ENCODE measurements at places on chromosomes 6 and 20.

DNA sequence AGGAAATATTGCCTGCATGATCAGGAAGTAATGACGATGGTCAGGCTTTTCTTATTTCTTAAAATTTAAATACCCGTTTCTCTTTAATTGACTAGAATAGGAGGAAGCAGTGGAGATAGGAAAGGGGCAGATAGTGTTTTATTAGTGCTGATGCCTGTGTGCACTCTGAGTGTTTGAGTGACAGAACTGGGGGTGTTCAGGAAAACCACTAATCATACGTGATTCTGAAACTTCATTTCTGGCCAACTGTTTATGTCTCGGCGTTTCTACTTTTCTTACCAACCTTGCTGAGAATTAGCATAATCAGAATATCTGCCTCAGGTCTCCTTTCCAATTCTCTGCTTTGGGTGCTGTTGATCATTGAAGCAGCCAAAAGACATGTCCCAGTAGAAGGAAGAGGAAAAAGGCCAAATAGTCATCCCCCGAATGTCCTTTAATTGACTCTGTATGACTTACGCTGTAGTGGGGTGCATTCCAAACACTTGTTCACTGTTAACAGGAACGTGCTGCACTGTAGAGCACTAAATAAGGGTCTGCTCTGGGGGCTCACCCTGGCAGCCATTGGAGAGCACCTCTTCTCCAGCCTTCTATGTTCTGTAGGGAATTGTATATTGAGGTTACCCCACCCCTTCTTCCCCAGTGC lies 152.9 kb downstream of the JARID2 start:
- no peak for DNase-seq

DNA sequence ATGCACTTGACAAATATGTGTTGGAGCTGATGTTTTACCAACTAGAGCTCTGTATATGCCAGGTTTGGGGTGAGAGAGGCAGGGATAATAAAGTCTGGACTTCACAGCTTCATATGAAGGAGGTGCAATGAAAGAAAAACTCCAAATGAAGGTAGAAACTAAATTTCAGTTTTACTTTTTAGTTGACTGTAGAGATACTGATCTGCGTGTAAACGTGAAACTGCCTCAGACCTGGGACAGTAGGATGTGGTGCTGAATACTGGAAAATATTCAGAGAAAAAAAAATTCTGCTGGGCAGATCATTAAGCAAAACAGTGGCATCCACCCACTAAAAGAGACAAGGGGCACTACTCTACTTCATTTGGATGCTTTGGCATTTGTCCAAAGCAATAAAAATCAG lies 94.5 kb downstream of the BACH2 start:
- no peak for DNase-seq

GRCh38 chr6:139134817-139135577 lies at the start of gene HECA:
HECA (plus strand) TSS chr6:139135080; CDS start chr6:139135397, 317 bp downstream.
- peak; percentile 96 for DNase-seq

DNA sequence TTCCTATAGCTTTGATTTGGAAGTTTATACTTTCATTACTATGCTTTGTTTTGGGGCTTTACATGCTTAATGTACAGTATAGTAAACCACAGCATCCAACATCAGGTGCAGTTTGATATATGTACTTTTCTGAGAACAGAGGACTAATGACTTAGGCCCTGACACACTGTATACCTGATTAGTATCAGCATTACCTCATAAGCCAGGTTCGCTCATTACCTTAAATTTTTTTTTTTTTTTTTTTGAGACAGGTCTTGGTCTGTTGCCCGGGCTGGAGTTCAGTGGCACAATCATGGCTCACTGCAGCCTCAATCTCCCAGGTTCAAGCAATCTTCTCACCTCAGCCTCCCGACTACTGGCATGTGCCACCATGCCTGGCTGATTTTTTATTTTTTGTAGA lies 28.4 kb downstream of the CD109 start:
- DNase-seq: no peak

GRCh38 chr6:144568241-144568640 lies 283.1 kb downstream of the UTRN start:
- no peak for DNase-seq

GRCh38 chr6:134394905-134395304 lies 77.0 kb upstream of the SGK1 start:
- DNase-seq: no peak

DNA sequence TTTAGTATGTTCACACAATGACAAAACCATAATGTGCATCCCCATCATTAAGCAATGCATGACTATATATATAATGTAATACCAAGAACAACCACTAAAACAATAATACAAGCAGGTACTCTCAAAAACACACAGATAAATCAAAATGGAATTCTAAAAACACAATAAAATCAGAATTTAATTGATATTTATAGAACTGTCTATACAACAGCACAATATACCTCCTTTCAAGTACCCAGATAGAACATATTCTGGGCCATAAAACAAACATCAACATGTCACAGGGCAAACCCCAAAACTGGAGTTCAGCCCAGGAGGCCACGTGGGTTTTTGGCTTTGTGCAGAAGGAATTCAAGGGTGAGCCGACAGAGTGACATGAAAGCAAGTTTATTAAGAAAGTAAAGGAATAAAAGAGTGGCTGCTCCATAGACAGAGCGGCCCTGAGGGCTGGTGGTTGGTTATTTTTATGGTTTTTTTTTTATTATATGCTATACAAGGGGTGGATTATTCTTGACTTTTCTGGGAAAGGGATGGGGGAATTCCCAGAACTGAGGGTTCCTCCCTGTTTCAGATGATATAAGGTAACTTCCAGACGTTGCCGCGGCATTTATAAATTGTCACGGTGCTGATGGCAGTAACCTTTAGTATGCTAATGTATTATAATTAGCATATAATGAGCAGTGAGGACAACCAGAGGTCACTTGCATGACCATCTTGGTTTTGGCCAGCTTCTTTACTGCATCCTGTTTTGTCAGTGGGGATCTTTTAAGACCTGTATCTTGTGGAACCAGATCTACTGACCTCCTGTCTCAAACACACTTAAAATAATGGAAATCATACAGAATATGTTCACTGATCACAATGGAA lies 5.6 kb downstream of the RAB23 start:
- DNase-seq: no peak

- DNase-seq: no peak
These were observed 12.7 kb upstream of the VNN1 start for GRCh38 chr6:132726608-132726975.

DNA sequence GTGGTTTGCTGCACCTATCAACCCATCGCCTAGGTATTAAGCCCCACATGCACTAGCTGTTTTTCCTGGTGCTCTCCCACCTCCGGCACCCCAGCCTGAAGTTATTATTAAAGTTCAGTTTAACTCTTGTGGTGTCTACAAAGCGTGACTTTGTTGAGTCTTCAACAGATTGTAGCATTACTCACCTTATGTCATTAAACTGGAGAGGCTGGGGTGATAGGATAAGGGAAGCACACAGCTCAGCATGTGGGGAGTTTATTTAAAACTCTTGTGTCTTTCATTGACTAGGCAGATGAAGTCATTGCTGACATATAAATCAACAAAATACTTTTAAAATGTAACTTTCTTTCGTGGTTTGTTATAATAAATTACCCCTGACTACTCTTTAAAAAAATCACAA lies 84.7 kb upstream of the GCM1 start:
- DNase-seq: no peak

- DNase-seq: no peak
These were observed 435.4 kb downstream of the BCKDHB start for GRCh38 chr6:80541886-80542285.

Measured in NB4 (cell line).